ENCODE measurements at places on chromosomes 4 and X. TPM values are rescaled to one million over a fixed set of nuclear protein-coding genes. Genes with fewer than 3 reads are reported as not detected.

REPS2 gene
- total RNA-seq, result 1.7 TPM

HELQ gene
- total RNA-seq, result 44.8 TPM

TLR10 gene
- not detected for total RNA-seq

- DNase-seq, result peak; percentile 46
Measured at GRCh38 chr4:56908206-56909085, 746 bp downstream of the REST start.

DNA sequence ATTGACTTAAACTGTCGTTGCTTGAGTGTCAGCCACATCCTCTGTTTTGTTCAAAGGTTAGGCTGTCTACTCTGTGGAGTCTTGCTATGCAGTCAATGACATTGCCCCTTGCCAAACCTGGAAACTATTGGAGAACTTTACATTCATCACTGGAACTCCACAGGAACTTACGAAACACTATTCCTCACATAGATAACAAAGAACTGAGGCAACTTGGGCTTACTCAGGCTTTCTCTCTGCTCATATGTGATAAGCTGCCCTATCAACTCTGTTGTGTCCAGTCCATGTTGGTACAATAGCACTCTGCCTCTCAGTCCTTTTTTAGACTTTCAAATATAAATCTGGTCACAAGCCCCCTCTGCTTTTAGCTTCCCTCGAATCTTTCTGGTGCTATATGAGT lies 9.4 kb downstream of the NPY5R start:
- DNase-seq, result no peak

DNA sequence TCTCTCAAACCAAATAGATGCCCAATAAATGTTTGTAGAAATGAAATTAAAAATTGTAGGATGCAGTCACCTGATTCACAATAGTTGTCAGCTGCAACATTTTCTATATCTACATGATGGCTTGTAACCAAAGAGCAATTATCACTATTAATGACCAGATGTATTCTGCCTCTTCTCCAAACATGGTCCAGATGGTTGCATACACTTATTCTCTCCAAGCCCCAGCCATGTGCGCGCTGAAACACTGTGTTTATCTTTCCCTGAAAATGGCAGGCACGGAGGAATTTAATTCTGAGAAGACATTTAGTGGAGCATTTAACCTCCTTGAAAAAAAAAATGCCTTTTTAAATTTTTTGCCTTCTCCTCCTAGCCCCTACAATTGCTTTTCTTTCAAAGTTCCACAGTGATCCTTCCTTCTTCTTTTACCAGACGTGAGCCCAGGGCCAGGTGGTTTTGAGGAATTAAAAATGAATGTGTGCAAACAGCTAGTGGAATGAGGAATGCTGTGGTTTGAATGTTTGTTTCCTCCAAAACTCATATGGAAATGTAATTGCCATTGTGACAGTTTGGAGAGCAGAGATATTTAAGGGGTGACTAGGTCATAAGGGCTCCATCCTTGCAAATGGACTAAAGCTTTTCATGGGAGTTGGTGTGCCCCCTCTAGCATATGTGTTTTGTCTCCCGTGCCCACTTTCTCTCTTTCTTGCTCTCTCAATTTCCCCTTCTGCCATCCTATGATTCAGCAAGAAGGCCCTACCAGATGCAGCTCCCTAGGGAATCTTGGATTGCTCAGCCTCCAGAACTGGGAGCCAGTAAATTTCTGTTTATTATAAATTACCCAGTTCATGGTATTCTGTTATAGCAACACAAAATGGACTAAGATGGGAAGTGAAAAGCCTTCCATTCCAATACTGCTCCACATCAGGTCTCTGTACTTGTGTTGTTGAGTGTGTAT lies 136.0 kb downstream of the GABRB1 start:
- peak; percentile 11 for DNase-seq

- DNase-seq, result no peak
Measured at GRCh38 chr4:152806501-152807125, 26.9 kb downstream of the ARFIP1 start.

- no peak for DNase-seq
Measured at GRCh38 chrX:86604607-86605006, 456.4 kb downstream of the DACH2 start.

DNA sequence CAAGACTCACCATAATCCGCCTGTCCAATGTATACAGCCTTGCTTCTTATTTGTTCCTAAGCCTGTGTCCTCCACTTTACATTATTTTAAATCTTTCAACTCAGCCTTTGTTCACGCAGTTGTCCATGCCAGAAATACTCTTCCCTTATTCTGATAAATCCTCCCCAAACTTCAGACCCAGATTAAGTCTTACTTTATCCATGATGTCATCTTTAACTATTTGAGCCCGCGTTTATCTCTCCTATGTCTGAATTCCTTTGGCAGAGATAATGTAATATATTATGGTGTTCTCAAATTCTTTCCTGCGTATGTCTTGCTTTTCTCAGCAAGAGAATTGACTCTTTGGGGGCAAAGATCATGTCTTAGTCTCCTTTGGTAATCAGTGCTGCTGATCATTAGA lies 129.6 kb downstream of the LUZP4 start:
- no peak for DNase-seq

GRCh38 chr4:150816491-150816890 lies 198.6 kb downstream of the LRBA start:
- peak; percentile 55 for DNase-seq

- DNase-seq, result no peak
Measured at GRCh38 chrX:124300405-124300804, 32.1 kb upstream of the TEX13D start.

GRCh38 chr4:149056615-149057014 lies 614.4 kb upstream of the NR3C2 start:
- no peak for DNase-seq

- DNase-seq, result no peak
Measured at GRCh38 chr4:54882616-54883015, 224.9 kb downstream of the KIT start.
